ENCODE measurements at places on chromosomes 6 and 20.

GRCh38 chr6:147585256-147585655, 76.8 kb downstream of the SAMD5 start:
- no peak for DNase-seq

- DNase-seq: no peak
Observed at GRCh38 chr6:80331974-80332373, 225.5 kb downstream of the BCKDHB start.

DNA sequence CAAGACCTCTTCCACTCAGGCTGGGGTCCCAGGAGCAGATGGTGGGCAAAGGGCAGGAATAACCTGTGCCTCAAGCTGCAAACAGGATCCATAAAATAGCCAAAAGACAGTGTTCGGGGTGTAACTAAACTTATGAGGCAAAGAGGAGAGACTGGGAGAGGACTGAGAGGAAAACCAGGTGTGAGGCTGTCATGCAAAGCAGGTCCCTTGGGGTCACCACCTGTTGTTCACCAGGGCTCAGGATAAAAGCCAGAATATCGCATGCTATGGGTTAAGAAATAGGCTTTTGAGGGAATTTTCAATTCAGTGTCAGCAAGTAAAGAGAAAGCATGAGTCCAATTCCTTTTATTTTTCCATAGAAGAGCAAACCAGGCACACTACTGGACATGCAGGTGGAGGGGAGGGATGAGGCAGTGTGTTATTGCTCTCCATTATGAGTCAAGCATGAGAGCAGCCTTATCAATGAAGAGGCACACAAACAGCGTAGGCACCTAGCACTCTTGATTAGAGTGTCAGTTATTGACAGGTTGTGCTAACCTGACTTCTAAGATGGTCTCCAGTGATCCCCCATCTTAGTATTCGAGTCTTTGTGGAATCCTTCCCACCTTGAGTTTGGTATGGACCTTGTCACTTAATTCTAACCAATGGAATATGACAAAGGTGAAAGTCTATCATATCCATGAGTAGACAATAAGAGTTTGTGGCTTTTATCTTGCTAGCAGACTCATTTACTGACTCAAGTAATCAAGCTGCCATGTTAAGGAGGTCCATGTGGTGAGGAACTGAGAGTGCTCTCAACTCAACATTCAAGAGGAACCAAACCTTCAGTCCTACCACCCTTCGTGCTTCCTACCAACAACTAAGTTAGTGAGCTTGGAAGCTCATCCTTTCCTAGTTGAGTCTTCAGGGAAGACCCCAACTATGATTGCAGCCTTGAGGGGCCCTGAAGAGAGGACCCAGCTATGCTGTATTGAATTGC, 18.8 kb downstream of the HLA-E start:
- DNase-seq: no peak

- no peak for DNase-seq
Observed at GRCh38 chr6:129696028-129696418, 14.0 kb downstream of the ARHGAP18 start.

DNA sequence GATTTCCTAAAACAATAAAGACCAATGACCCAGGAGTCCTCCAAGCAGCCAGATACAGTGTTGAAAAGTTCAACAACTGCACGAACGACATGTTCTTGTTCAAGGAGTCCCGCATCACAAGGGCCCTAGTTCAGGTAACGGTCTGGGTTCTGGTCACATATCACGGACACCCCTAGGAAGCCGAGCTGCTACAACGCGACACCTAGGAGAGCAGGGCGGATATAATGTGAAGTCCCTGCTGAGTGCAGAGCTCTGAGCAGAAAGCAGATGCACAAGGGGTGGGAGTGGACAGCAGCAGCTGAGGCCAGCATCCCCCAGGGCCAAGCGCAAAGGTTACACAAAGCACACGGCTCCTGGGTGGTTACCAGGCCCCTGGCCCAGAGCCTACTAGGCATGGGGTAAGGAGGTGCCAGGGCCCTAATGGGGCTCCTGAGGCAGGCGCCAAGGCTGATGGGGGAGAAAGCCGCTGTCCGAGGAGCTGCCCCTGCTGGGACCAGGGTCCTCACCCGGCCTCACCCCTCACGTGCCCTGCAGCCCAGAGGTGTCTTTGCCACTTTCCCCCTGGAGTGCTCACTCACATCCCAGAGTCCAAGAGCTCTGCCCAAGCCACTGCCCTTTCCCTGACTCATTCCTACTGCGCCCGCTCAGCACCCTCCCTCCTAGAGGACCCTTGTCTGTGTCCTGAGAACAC, 8.4 kb downstream of the CST7 start:
- DNase-seq: no peak

DNA sequence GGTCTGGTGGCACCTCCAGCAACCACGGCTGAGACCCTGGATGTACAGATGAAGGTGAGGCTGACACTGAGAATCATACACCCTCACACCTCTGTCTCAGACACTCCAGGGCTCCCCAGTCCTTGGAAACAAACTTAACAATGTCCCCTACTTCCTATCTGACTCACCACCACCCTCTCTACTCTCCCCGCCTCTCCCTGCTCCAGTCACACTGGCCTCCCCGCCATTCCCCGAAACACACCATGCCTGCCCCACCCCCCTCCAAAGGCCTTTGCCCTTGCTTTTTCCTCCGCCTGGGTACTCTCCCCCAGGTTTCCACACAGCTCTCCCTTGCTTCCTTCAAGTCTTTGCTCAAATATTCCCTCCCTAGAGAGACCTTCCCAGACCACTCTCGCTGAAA, 16.3 kb downstream of the BPI start:
- DNase-seq: no peak

DNA sequence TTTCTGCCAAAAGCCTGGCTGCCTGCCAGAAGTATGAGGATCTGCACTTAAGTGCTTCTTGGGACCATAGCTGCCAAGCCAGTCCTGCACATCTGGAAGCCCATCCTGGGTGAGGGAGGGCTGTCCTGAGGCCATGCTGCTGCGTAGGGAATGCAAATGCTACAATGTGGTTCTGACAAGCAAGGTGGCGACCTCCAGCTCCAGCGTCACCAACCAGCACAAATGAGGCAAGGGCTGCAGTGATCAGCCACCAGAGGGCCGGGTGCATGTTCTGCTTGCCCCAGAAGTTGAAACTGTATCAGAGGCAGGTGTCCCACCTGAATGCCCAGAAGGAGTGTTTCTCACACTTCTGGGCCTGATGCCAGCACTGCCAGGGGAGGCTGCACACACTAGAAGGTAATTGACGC, 99.1 kb upstream of the KCNQ5 start:
- no peak for DNase-seq

DNA sequence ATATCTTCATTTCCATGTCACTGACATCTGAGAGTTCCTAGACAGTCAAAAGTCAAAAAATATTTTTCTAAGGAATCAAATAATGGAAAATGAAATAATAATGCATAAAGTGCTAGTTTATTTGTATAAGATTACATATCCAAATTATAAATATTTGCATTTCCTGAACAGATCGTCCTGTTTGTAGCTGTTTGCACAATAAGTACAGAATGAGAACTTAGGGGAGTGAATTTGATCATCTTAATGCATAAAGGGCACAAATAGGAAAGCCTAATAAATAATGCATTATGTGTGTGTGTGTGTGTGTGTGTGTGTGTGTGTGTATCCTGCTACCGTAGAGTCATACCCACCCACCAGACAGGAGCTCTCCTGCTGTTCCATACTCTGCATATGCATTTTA, 521.0 kb upstream of the EPHA7 start:
- DNase-seq: no peak

DNA sequence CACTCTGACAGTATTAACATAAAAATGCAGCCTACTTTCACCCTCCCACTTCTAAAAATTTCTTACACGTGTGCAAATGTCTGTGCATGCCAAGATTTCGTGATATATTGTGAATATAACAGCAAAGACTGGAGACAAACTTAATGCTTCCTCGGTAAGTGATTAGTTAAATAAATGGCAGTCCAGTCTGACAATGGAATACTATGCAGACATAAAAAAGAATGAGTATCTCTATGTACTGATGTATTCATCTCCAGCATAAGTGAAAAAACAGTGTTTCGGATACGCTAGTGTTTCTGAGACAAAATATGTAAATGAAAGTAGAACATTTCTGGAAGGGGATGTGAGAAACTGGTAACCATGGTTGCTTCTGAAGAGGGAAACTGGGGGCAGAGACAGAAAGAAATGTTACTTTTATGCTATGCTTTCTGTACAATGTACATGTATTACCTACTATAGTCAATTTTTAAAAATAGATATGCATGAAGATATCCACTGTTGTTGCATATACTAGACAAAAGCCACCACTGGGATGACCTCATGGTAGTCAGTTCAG, 7.0 kb downstream of the SLC22A23 start:
- DNase-seq: no peak

GRCh38 chr6:156725712-156726111, 51.5 kb upstream of the ARID1B start:
- DNase-seq: no peak

- no peak for DNase-seq
Observed at GRCh38 chr20:53937339-53937741, 133.1 kb downstream of the BCAS1 start.

DNA sequence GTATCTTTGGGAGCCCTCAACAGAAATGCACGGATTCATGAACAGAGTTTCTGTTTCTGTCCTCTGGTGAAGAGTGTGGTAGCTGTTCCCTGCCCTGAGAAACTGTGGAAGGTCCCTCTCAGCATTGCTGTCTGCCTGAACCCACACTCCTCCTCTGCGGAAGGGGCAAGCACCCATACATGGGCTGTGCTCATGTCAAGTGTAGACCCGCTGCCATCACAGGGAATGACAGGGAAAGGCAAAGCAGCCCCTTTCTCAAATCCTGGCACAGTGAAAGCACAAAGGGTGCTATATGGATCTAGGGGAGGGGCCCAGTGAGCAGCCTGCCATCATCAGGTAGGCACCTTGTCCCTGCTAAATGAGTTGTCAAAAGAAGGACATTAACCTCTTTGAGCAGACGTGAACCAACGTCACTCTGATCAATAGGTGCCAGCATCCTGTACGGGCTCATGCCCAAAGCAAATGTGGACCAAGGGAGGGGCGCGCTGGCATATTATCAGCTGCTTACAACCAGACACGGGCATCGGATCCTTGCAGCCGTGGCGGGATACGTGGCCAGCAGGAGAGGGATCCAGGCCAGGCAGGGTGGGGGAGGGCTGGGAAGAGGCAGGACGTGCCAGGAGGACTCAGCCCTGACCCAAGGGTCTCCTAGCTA, 231.2 kb upstream of the PMEPA1 start:
- DNase-seq: no peak

- no peak for DNase-seq
Observed at GRCh38 chr20:34012735-34013134, 19.0 kb downstream of the RALY start.

GRCh38 chr6:33237741-33238140, 29.4 kb downstream of the RING1 start:
- DNase-seq: no peak

- no peak for DNase-seq
Observed at GRCh38 chr6:44537306-44538049, 150.0 kb downstream of the CDC5L start.

DNA sequence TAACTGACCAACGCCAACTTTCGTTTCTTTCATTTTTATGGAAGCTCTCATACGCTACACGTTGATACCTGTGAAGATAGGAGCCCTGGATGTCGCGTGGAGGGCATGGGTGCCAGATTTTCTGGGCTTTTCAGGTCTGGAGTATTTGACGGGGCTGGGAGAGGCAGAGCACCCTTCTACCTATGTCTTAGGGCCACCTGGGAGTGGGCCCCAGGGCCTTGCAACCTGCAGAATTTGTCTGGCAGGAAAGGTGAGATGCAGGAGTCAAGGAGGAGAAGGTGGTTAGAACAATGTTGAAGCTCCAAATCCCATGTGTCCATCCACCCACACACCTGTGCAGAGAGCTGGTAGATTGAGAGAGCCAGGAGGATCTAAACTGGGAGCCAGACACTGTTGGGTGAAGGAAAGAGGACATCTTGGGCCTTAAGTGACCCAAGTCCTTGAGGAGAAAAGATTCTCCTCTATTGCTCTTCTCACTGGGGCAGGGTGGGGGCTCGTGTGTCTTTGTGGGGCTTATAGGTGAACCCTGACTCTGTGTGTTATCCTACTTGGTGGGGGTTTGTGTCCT, 27.4 kb upstream of the PCMTD2 start:
- DNase-seq: no peak

GRCh38 chr20:6348908-6349307, 226.1 kb upstream of the FERMT1 start:
- no peak for DNase-seq

GRCh38 chr20:58022711-58023110, 205.7 kb downstream of the ANKRD60 start:
- DNase-seq: no peak

GRCh38 chr6:106045077-106045476, 41.1 kb upstream of the PRDM1 start:
- no peak for DNase-seq

GRCh38 chr20:10427060-10427692, 6.8 kb downstream of the MKKS start:
- DNase-seq: peak; percentile 41

GRCh38 chr20:63409066-63409833, 48.1 kb upstream of the CHRNA4 start:
- no peak for DNase-seq

GRCh38 chr6:12590901-12591300, 125.7 kb upstream of the PHACTR1 start:
- no peak for DNase-seq

GRCh38 chr6:157669747-157670216, 153.3 kb upstream of the SNX9 start:
- DNase-seq: peak; percentile 50

DNA sequence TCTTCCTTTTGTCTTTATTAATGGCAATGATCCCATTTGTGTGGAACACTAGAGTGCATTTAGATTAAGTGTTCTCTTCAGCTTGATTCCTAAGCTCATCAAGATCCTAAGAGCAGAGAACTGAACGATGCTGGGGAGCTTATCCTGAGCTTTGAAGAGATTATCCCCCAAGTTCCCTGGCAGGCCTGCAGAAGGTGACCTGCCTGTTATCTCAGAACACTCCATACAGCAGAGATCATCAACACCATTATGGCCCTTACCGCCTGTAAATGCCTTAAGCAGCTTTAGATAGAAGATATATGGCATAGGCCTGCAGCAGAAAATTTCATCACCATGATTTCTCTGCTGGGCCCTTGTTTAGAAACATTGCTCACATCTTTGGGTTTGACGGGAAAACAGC, 779.9 kb upstream of the MAP3K7 start:
- DNase-seq: no peak

GRCh38 chr6:7554533-7555275, 13.2 kb downstream of the DSP start:
- no peak for DNase-seq

DNA sequence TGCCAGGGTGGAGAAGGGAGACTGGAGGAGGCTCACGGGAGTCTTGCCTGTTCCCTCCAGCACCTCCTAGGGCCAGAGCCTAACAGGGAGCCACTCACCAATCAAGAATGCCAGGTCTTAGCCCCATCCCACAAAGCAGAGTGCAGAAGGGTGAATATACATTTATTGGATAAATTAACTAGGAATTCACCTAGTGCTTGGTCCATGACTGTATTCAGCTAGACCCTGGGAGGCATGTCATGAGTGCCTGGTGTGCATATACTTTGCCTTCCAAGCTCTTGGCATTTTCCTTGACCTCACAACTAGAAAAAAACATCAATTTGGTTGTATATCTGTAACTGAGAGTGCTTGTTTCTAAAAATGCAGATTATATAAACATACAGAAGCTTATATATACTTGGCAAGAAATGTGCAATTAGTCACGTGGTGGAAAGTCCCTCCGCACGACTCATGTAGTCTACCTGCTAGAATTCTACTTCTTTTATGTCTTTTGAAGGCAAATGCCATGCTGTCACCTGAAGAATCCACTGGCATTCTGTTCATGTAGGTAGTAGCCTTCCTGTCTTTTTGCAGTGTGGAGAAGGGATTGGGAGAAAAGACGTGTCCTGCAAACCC, 991.0 kb downstream of the KIF16B start:
- DNase-seq: no peak

GRCh38 chr20:13458860-13459451, 179.8 kb downstream of the TASP1 start:
- DNase-seq: no peak

Measured in renal cortex interstitium (tissue), 15 donors.